Stimulated activated CD4-positive, alpha-beta T cell treated with anti-CD3 and anti-CD28 coated beads, Interleukin-4, amount 100 ng/mL, for 48 hours (primary cell): ENCODE measurements at places on chromosomes 12 and 14.

- no peak for DNase-seq
These were observed 21.8 kb downstream of the TSHR start for GRCh38 chr14:80977221-80977620.

DNA sequence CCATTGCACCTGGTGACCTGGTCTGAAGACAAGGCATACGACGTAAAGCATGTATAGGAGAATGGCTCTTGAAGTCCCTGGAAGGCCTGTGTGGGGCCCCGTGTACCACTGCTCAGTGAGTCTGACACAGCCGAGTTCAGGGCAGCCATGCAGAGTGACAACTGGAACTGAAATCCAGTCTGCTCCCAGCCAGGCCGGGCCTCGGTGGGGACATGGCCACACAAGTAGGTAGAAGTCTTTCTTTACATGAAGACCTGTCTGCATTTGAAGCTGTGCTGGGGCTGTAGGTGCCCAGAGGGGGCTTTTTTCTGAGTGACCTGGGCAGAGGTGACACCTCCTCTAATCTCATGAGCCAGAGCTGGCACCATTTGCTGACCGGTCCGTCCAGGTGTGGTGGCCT lies 35.7 kb downstream of the ADGRD1 start:
- no peak for DNase-seq

GRCh38 chr12:51809193-51809592 lies 39.3 kb downstream of the FIGNL2 start:
- no peak for DNase-seq

- DNase-seq = no peak
These were observed 7.8 kb downstream of the KRT1 start for GRCh38 chr12:52672321-52672933.

DNA sequence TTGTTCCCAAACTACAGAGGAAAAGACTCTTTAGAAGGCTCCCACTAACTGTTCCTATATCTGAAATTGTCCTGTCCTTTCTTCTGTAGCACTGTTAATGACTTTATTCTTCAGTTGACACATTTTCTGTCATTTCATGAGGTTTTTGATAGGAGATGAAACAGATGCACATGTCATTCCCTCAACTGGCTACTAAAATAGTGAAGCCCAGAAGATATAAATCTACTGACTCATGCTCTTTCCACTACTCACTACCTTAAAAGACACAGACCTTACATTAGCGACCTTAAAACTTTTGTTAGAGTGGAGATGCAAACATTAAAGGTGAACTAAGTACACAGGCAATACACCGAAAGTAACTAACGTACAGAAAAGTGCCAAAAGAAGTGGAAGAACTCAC lies 59.5 kb upstream of the ANKS1B start:
- DNase-seq = no peak

GRCh38 chr12:117685110-117685926 lies 283.5 kb downstream of the KSR2 start:
- DNase-seq = no peak

DNA sequence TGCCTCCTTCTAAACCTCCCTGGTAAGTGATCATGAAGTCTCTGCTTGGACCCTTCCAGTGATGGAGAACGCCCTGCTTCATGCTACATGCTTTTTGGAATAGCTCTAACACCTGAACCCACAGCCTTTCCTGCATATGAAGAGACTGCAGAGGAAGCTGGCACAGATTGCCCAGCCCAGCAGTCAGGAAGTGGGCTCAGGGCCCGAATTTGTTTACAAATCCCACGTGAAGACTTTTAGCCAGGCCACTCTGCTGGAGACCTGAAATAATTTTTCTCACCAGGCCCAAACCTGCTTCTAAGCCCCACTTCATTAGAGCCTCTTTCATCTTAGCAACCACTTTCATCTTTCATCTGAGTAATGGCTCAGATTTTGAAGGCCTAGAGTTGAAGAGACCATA lies 22.9 kb downstream of the RTN1 start:
- DNase-seq = no peak

DNA sequence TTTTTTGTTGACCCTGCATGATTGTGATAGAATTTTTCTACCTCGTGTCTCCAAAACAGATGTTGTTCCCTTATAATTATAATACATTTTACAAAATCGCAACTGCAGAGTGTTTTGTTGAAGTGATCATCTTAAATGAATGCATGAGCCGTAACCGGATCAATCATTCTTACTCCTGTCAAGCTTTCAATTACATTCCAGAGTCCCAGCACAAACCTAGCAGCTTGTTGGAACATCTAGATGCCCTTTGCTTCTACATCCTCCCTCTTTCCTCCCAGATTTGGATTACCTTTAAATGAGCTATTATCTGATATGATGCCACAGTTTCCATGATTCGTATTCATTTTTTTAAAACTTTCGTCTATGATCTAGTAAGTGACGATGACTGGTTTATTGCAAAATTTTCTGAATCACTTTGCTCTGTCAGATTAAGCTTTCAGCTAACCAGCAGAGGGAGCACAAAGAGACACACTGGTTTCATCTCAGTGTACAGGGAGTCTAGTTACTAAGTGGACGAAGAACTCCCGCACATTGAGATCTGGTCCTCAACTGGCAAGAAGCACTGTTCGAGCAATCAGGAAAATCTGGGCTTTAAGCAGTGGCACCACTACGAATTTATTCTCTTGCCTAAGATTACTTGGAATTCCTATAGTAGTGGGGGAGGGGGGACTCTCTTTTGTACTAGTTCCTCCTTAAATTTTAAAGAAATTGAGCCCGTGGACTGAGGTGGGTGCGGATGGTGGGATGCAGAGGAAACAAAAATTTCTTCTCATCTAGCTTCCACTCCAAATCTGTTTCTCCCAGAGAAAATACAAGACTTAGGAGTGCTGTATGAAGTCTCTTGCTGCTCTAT lies 40.9 kb downstream of the TSHR start:
- DNase-seq = no peak

DNA sequence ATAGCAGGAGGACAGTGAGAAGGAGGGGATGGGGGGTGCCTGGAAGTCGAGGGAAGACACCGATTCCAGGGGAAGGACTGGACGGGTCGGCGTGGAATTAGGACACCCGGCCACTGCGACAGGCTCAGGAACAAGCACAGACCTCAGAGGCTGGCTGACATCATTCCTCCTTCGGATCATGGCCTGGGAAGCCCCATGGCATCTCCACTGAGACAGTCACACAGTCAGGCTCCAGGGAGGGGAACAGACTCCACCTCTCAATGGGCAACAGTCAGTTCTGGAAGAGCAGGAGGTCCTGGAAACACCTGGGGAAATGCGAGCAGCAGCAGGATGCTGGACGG lies 67.9 kb upstream of the FBRSL1 start:
- DNase-seq = no peak

DNA sequence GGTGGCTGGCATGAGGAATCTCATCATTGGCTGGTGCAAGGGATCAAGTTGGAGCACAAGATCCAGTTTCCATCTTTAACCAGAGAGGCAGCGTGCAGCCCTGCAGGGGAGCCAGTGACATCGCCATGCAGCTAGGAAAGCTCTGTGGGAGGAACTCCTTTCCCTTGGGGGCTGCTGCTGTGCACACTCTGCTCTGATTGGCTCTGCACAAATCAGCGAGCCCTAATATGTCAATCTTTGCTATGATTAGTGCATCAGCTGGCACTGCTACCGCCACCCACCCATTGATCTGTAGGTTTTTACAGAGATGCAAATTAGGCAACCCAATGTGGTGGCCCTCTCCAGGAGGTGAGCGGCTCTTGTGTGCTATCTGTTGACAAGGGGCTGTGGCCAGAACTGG lies 262.6 kb downstream of the PCNX1 start:
- no peak for DNase-seq

DNA sequence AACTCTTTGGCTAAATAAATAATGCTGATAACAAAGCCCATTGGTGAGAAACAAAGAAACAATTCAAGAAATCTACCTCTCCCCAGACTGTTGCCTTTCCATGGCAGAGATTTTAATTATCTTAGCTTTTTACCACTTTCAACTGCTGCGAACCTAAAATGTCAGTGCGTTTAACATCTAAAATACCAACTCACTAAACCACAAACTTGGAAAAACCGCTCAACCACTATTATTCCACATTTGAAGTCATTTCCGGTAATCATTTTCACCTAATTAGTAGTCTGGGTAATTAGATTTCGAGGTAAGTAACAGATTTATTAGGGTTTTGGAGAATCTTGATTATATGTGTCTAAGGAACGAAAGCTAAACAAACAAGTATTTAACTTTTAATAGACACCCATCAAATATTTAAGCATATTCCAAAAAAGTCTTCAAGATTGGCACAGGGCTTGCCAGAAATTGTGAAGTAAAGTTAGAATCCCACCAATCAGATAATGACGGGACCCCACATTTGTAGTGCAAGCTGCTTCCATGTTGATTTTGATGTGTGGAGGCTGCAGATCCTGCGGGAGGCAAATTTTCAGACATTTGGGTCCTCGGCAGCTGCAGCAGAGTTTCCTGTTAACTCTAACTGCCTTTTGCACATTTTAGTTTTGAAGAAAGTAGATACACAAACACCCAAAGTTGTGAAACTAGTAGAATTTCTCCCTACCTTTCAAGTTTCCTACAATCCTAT lies 4.1 kb downstream of the OTX2 start:
- DNase-seq = no peak

- no peak for DNase-seq
These were observed 1.5 kb downstream of the WNT10B start for GRCh38 chr12:48969833-48970701.

DNA sequence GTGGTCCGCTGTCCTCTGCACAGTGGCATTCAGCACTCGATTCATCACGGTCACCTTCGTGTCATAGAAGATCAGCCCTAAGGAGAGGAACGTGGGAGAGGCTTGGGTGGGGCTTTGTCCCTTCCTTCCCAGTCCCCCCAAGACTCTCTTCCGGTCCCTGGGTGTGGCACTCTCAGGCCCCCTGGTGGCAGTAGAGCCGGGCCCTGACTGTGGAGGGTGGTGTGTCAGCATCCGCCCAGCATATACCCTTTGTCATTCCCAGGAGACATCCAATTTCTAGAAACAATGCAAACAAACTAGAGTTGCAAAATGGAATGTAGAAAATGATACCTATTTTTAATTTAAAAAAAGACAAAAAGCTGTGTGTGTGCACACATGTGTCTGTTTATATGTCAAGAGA lies 45.0 kb downstream of the TRAFD1 start:
- DNase-seq = no peak

- no peak for DNase-seq
These were observed 1.7 kb downstream of the CDC42BPB start for GRCh38 chr14:103055695-103056094.

GRCh38 chr12:77679686-77680085 lies 151.0 kb upstream of the NAV3 start:
- no peak for DNase-seq

DNA sequence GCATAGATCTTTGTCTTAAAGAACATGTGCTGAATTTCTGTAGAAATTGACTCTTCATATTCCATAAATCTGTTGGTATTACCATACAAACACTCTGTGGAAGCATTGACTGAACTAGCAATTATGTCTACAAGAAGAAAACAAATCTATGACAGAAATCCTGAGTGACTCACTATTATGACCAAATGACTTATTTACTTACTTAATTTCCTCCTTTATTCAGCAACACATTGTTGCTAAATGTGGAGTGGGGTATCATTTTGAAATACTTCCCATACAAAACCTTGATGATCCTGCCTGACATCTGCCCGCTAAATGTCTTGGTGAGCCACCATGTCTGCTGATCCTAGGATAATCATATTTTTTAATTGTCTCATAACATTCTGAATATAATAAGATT lies 99.1 kb upstream of the SLCO1C1 start:
- DNase-seq = no peak

DNA sequence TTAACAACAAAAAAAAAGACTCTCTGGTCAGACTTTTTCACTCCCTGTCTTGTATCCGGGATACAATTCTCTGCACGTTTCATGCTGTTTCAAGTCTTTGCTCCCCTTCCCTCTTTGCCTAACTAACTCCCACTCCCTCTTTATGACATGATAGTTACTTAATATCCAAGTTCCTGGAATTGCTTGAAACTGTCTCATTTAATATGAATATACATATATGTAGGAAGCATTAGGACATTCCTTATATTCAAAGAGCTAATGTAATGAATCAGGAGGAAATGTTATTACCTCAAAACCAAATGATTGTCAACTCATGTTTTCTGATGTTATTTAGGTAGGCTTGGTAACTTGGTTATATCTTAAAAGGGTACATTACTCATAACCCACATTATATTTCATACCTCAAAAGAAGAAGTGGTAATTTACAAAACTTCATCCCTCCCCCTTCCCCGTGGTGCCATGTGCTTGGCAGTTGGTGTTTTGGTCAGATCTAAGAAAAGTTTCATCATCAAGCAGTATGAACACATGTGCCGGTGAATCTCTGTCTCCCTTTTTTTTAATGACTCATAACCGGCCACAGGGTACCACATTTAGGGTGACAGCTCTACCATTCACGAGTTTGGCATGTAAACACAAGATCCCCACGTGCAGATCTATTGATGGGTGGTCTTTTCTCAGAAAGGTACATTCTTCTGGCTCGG lies 56.5 kb downstream of the HCAR2 start:
- peak; percentile 55 for DNase-seq

DNA sequence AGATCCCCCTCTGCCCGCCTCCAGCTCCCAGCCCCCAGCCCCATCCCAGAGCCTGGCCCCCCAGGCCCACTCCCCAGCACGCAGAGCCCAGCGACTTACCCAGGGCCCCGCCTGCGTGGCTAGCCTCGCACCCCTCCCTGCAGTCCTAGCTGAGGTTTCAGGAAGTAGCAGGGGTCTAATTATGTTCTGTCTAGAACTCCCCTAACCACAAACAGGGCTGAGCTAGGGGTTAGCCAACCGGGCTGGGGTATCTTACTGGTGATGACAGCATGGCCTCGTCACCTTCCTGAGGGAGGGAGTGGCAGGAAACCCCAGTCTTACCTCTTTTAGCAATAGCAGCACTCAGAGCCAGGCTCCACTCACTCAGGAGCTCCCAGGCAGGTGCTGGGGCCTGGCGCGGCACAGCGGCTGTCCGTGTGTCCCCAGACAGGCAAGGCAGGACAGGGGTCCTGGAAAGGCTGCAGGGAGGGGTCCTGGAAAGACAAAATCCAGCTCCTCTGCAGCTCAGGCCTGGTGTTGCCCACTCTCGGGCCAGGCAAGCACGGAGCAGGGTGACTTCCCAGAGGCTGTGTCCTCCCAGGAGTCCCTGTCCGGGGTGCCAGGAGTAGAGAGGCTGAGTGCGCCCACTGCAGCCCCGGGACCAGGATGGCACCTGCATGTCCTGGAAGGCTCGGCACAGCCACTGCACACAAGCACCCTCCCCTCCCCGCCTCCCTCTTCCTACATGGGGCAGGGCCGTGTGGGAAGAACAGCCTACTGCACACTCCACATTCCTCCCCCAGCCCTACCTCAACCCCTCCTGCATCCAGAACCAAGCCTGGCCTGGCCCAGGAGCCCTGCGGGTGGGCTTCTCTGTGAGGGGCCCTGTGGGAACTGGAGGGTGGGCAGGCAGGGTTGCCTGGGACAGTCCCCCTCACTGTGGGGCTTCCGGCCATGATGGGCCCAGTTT lies at the start of gene GPR132:
Gene GPR132 (minus strand): TSS at position 151 of the 949 bp plus-strand sequence. CDS start 10,010 bp downstream, outside the sequence.
- DNase-seq = peak; percentile 67
